Fibroblast of skin of abdomen (primary cell): ENCODE measurements at places on chromosomes 4 and X.

DNA sequence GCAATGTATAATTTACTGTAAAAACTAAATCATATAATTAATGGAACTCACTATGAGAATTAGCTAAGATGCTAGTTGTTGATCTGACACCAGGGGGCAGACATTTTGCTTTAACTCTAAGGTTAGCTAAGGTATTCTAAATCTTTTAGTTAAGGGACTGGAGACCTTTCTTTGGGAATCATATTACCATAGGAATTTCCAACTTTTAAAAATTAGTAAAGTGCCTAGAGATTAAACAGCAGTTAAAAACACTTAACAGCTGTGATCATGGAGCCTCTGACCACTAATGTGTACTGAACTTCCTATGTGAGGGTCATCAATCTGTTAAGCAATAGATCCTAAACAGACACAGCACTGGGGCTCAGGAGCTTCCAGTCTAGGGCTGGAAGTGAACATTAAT is 226.6 kb downstream of the NSUN7 start:
- DNase-seq, result peak; percentile 70

DNA sequence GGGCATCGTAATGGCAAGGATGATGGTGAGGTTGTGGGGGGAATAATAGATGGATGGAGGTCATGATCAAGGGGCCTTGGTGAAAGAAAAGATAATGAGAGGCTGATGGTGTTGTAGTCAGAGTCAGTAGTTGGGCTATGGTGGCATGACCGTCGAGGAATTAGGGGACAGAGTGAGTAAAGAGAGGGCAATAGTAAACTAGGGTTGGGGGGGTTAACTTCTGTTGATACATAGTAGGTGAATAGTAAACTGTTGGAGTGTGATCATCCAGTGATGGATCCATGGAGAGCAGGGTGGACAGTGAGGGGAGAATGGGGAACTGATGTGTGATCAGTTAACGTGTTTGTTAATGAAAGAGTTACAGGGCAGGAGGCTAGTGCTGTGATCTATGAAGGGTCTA is 920 bp downstream of the FTSJ1 start:
- no peak for DNase-seq

DNA sequence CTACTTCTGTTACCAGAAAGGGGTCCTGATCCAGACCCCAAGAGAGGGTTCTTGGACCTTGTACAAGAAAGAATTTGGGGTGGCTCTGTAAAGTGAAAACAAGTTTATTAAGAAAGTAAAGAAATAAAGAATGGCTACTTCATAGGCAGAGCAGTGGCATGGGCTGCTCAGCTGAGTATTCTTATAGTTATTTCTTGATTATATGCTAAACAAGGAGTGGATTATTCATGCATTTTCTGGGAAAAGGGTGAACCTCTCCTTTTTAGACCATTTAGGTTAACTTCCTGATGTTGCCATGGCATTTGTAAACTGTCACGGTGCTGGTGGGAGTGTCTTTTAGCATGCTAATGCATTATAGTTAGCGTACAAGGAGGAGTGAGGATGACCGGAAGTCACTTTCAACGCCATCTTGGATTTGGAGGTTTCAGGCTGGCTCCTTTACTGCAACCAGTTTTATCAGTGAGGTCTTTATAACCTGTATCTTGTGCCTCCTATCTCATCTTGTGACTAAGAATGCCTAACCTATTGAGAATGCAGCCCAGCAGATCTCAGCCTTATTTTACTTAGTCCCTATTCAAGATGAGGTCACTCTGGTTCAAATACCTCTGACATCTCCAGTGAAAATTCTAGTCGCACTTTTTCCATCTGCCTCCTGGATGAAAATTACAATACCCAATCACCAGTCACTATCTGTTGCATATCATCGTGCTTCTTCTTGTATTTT is 15.5 kb upstream of the TDO2 start:
- DNase-seq, result no peak

DNA sequence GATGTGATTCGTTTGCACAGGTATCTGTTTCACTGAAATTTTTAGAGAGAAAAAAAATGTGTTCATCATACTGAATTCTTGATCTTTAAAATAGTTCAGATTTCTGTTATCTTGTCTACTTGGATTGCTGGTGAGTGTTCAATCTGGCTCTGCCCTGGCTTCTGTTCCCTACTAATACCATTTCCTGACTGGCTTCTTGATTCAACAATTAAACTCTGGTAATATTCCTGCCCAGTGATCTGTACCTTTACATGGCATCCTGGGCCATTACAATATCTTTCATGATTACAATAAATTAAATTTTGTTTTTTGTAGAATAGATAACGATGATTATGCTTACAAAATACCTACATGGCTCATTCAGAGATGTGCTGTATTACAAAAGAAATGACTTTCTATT is 1388.0 kb upstream of the TENM3 start:
- DNase-seq, result no peak

DNA sequence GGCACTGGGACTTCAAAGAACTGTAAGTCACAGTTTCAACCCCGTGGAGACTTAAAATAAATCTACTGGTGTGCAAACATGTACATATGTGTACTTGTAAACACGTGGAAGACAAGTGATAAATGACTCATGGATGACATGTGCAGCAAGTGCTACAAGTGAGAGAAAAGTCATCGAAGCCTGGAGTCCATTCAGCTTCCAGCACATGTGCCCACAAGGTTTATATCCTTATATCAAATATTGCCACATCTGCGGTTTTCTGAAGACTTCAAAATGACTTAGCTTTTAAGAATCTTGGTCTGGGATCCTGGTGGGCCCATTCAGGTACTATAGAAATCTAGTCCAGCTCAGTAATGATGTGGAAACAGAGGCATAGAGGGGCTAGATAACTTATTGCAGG is 33.0 kb upstream of the TTC29 start:
- peak; percentile 19 for DNase-seq

DNA sequence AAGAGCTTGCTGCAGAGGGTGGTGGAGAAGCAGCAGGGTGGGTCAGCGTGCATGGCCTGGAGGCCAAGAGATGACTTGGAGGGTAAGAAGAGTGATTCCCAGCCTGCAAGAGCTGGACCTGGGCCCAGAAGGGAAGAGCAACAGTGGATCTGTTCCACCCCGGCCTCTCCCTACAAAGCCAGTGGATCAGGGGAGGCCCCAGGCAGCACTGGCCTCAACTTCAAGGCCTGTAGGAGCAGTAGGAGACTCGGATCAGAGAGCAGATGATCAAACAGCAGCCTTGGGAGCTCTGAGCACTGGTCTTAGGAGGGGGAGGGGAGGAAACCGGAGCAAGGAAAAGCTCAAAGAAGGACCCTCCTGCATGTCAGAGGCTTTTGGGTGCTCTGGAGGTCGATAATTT is 7.6 kb downstream of the L1CAM start:
- no peak for DNase-seq

GRCh38 chrX:34918856-34919255 is 23.7 kb upstream of the FAM47B start:
- DNase-seq, result peak; percentile 64

- peak; percentile 50 for DNase-seq
These were observed 68.5 kb downstream of the NPNT start for GRCh38 chr4:105963461-105964400.

GRCh38 chrX:68889249-68889648 is 60.4 kb downstream of the EFNB1 start:
- DNase-seq, result no peak

DNA sequence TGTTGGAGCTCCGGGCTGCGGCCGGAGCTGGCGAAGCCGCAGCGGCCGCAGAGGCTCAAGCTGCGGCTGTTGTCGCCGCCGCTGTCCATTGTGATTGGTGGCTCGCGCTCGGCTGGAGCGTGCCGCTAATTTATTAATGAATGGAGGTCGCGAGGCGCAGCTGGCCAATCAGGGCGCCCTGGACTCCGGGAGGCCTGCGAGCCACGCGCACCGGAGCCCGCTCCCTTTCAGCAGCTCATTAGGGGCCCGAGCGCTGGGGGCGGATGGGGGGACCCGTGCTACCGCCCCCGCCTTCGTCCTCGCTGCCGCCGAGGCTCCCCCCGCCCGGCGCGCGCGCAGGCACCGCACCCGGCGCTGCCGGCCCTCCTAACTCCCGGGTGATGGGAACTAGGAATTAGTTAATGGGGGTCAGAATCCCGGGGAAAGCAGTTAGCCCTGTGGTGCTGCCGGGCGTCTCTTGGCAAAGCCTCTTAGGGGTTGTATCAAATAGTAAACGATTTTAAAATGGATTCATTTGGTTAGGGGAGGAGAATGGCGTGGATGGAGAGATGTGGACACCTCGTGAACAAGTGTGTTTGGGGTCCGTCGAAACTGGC is 589 bp upstream of the NEUROG2 start:
- DNase-seq, result no peak

- DNase-seq, result no peak
These were observed 151.6 kb downstream of the LRBA start for GRCh38 chr4:150863456-150863855.
